ENCODE measurements at places on chromosomes 2 and 18.

DNA sequence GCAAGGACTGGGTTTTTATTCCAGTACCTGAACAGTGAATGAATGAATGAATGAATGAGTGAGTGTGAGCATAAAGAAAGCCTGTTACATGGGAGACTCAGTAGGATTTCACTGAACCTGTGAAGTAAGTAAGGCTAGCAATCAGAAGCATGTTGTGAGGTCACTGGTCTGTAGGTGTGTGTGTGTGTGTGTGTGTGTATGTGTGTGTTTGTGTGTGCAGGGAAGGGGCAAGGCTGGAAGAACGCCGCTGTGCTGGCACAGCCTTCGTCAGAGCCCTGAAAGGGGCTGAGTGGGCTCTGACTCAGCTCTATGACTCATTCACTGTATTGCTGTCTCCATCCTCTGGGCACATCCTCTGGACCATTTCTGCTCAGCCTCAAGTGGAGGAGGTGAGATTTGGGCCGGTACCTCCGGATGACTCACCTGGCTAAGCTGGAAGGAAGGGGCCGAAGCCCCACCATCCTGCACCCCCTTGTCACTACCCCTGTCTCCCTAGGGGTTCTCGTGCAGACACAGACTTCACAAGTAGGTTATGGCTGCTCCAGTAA is 51.4 kb upstream of the MRPL33 start:
- DNase-seq, result no peak

DNA sequence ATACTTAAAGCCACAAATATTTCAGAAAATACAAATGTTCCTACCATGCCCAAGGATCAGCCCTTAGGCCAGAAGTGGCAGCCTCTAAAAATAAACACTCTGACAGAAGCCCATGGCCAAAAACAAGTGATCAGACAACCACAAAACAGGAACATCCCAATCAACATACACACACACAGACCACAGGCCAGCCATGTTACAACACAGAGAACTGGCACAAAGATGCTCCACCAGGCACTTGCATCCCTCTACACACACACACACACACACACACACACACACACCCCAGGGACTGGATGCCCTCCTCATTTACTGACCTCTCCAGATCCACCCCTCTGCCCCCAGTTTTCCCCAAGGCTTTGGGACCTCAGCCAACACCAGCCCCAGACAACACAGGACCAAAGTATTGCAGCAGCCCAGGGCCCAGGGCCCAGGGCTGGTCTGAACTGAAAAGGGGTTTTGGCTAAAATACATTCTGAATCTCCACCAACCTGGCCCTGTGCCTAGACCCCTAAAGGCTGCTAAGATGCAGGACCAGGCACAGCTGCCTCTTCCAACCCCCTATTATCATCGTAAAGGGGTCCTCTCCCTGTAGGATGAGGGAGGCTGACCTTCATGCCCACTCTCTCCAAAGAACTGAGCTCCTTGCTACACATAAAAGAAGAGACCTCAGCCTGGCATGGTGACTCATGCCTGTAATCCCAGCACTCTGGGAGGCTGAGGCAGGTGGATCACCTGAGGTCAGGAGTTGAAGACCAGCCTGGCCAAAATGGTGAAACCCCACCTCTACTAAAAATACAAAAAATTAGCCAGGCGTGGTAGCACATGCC is 151.4 kb downstream of the TNS1 start:
- no peak for DNase-seq

- DNase-seq, result peak; percentile 2
These were observed 51.8 kb downstream of the HS1BP3 start for GRCh38 chr2:20599001-20599600.

GRCh38 chr2:86783615-86784339 is 6.9 kb downstream of the CD8A start:
- DNase-seq, result no peak

- no peak for DNase-seq
These were observed 32.6 kb upstream of the AGPS start for GRCh38 chr2:177359836-177360595.

GRCh38 chr2:133600266-133600928 is 32.1 kb upstream of the NCKAP5 start:
- no peak for DNase-seq

DNA sequence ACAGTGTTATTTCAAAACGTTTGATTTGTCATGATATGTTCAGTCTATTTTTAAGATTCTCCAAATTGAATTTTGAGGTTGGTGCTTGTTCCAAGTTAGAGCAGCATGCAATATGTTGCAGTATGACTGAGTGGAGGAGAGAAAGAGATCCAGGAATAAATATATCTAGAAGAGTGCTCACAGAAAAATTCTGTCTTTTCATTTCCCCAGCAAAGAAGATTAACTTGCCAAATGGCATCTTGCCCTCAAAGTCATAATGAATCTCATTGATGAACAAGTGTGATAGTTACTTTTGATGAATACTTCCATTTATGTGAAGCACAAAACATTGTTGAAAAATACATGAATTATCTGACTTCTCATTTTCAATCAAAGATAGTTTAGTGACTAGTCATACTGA is 95.9 kb downstream of the KCNJ3 start:
- DNase-seq, result no peak

GRCh38 chr2:37602702-37603101 is 68.7 kb downstream of the CDC42EP3 start:
- no peak for DNase-seq

DNA sequence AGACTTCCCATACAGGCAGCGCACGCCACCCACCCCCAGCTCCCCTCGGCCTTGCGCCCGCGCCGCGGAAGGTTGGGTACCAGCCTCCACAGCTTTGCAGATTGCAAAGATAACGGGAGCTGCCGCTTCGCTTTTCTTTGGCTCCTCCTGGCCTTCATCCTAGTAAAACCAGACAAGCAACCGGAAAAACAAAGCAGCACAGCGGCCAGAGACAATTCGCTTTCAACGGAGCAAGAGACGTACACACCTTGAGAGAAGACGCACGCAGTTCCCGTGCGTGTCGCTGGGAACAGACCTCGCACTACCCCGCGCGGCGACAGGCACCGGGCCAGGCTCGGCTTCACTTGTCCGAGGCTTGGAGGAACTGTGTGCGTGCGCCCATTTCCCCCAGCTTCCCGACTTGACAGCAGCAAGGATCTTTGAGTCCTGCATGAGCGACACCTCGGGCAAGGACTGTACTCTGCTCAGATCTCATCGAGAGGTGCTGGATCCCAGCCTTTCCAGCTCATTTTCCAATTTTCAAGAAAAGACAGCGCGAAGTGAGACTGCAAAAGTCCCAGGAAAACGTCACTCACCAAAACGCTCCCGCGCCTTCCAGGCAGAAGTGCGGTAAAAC is 964 bp downstream of the ZBTB7C start:
- DNase-seq, result no peak

GRCh38 chr2:38394903-38395341 is 17.8 kb upstream of the ATL2 start:
- DNase-seq, result no peak

DNA sequence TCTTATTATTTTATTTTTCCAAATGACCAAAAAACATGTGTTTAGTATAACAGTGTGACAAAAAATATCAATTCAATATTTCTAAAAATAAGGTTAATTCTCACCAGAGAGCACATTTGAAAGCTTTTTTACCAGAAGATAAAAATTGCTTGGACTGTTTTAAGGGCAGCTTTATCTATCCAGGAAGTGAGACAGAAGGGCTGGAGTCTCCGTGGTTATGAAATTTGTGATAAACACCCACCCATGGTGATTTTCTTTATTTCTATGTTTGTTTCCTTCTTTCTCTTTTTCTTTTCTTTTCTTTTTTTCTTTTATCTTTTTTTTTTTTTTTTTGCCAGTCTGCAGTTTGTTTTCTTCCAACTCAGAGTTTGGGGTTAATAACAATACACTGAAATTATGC is 298.5 kb downstream of the PIEZO2 start:
- no peak for DNase-seq

- no peak for DNase-seq
These were observed 36.5 kb upstream of the PGAP1 start for GRCh38 chr2:196963043-196963442.

- no peak for DNase-seq
These were observed 132.2 kb downstream of the SEPTIN10 start for GRCh38 chr2:109481599-109481998.

- DNase-seq, result no peak
These were observed 303.2 kb downstream of the MYCN start for GRCh38 chr2:16243411-16243996.

- no peak for DNase-seq
These were observed 99.6 kb upstream of the CDH7 start for GRCh38 chr18:65651192-65651591.

- DNase-seq, result no peak
These were observed 42.8 kb upstream of the GALR1 start for GRCh38 chr18:77206676-77207374.

GRCh38 chr2:234025466-234025865 is 25.0 kb upstream of the SPP2 start:
- DNase-seq, result no peak

DNA sequence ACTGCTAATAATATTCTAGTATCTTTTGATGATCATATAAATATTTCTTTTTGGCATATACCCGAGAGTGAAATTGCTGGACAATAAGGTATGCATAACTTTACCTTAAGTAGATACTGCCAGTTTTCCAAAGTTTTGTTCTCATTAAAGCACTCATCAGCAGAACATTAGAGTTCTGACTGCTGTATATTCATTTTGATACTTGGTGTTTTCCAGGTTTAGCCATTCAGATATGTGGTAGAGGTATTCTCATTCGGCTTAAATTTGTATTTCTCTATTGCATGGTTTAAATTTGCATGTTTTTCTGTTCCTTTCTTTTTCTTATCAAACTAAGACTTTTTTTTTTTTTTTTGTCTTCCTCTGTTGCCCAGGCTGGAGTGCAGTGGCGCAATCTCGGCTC is 18.2 kb downstream of the CYBRD1 start:
- no peak for DNase-seq

- DNase-seq, result no peak
These were observed 24.0 kb downstream of the CERKL start for GRCh38 chr2:181632733-181633401.

DNA sequence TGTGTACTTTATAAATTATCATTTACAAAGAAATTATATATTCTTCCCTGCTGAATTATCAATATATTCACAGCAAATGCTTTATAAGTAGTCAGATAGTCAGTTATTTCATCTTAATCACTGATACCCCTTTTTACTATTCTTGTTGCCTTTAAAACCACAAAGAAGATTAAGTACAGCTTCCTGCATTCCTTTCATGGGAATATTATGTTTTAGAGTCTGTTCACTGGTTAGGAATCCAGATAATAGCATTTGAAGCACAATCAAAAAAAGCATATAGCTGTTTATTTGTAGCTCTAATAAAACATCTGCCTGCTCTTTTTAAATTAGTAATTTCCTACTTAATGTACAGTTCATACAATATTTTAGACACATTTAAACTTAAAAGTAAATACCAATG is 508.9 kb downstream of the FBXO15 start:
- DNase-seq, result no peak

- DNase-seq, result no peak
These were observed 81.0 kb downstream of the TAF4B start for GRCh38 chr18:26307161-26307773.

DNA sequence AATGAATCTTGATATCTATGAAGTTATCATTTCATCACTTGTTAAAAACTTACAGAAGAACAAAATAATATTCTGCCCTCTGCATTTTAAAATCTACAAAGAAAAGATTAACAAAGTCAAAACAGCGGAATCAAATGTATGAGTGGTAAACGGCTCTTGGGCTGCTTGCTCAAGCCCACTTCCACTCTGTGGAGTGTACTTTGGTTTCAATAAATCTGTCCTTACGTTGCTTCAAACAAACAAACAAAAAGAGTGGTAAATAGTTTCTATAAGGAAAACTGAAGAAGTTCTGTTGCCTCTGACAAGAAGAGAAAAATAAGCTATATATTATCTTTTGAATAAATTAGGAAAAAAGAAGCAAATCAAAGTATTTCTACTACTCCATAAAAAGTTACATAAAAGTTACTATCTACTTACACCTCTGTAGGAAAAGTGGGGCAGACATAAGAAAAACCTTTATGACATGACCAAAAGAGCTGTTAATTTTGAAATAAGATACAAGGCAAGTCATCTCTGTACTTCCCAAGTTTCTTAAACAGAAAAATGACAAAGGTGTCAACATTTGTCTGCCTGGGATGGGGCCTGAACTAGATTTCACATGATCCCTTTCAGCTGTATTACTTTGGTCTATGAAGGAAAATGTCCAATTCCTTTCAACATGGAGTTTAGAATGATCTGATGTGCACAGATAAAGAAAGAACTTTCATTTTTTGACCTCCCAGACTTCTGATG is 56.5 kb downstream of the MGAT4A start:
- DNase-seq, result no peak

GRCh38 chr2:181203916-181204315 is 223.5 kb downstream of the UBE2E3 start:
- no peak for DNase-seq

- no peak for DNase-seq
These were observed 42.9 kb upstream of the LPIN2 start for GRCh38 chr18:3055816-3056215.

Data from activated T-cell treated with anti-CD3 and anti-CD28 coated beads, Interleukin-2, amount 50 U/mL, for 1 hour (primary cell).